ENCODE measurements at places on chromosomes 4 and X.

DNA sequence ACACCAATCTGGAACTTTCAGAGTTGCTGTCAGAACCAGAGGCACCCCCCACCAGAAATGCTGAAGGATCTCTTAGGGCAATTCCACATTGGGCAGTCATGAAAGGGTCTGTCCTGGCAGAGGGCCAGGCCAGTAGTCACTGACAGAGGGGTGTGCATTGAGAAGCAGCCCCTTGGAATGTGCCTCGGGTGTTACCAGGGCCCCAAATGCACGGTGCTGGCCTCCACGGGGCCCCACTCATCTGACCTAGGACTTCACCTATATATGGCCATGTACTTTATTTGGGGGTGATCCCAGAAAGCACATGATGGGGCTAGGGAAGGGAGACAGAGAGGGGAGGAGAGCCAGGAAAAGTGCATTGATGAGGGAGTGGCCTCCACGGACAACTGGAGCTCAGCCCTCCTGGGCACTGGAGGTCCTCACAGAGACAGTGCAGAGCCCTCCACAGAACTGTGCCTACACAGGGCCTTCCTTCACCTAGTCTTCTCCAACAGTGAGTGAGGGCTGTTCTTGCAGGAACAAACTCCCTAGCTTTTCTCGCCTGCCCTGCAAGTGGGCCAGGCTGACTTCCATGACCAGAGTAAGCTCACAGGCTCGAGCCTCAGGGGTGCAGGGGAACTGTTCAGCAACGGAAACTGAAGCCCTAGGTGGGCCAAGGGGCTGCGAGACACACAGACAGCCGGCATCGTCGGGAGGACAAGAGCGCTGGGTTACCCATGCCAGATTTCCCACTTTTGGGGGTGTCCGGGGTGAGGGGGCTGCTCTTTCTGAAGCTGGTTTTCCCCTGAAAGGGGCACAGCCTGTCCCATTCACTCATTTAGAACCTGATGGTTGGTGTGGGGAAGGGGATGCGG lies 136.2 kb downstream of the HMX1 start:
- DNase-seq: no peak

DNA sequence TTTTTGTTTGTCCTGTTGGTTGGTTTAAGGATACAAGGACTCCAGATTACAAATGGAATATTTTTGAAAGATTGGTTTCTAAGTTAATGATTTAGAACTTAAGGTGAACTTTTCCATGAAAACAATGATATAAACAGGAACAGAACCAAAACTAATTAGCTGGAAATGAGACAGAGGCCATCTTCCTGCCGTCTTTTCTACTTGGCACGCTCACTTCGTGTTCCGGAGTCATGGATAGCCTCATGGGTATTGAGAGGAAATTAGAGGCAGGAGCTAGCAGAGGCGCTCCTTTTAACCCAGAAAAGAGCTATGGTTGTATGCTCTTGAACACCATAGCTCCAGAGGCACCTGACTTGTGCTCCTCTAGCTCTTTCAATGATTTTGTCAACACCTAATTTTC lies 2.4 kb downstream of the FAM241A start:
- DNase-seq: peak; percentile 32

DNA sequence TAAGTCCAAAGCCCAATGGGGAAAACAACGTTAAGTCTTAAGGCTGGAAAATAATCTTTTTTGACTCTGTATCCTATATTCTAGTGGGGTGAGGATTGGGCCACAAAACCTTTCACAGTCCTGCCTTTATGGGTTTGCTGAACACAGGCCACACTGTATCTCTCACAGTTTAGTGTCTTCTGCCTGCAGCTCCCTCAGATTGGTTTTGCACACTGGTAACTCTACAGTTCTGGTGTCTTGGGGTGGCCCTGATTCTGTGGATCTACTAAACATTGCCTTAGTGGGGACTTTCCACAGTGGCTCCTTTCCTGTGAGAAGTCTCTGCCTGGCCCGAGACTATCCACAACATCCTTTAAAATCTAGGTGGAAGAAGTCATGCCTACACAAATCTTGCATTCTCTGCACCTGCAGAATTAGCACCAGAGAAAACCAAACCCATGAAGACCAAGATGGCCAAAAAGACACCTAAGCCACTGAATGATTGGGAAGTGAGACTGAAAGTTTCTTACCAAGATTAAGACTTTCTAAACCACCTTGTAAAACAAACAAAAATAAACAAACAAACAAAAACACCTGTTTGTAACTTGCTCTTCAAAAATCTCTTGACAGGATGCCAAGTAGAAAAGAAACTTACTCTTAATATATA lies 150.4 kb upstream of the PCDH10 start:
- DNase-seq: no peak

DNA sequence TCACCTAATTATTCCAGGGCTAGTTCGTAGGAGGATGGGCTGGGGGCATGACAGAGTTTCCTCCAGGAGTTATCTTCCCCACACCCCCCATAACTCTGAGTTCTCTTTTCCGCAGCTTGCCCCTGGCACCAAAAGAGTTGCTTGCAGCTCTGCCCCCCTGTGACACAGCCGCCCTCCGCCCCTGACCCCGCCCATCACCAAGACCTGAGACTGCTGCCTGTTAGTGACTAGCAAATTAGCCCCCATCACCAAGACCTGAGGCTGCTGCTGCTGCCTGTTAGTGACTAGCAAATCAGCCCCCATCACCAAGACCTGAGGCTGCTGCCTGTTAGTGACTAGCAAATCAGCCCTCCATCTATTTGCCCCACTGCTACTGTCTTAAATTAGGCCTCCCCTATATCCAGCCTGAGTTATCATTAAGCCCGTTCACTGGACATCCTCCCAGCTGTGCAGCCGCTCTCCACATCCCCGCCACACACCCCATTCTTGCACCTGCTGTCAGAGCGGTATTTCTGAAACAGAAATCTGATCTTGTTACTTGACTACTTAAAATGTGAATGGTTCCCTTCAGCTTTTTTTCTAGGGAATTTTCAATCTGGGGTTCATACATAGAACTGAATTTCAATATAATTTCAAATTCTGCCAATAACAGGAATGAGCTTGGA lies 1.5 kb upstream of the PAPSS1 start:
- no peak for DNase-seq

GRCh38 chr4:177371461-177371860 lies 61.8 kb downstream of the NEIL3 start:
- no peak for DNase-seq

- DNase-seq: no peak
Observed at GRCh38 chrX:118504581-118504980, 9.0 kb downstream of the DOCK11 start.

GRCh38 chr4:3685081-3685645 lies 81.0 kb upstream of the ADRA2C start:
- no peak for DNase-seq

DNA sequence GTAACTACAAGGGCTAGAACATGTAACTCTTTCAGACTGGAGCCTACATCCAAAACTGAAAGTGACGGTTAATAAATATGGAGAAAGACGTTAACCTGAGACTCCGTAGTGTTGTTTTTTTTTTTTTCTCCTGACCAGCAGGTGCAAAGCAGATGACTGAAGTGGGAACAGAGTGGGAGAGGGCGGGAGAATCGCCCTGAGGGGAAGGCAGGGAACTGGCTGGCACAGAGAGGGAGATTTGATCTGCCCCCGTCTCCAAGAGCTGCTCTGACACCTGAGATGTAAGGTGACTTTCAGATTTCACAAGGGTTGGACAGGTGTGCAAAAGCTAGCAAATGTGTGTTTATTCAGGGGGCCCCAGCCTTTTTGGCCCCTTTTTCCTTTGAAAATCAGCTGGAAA lies 180.2 kb downstream of the PALLD start:
- DNase-seq: no peak

GRCh38 chrX:69210581-69210980 lies 45.3 kb upstream of the PJA1 start:
- DNase-seq: no peak

GRCh38 chr4:141999446-142000143 lies 363.2 kb downstream of the IL15 start:
- no peak for DNase-seq

- DNase-seq: no peak
Observed at GRCh38 chrX:81286608-81287007, 84.7 kb downstream of the SH3BGRL start.

GRCh38 chr4:53744446-53745160 lies 153.3 kb upstream of the LNX1 start:
- no peak for DNase-seq

- DNase-seq: no peak
Observed at GRCh38 chrX:23898412-23898959, 9.3 kb downstream of the APOO start.

DNA sequence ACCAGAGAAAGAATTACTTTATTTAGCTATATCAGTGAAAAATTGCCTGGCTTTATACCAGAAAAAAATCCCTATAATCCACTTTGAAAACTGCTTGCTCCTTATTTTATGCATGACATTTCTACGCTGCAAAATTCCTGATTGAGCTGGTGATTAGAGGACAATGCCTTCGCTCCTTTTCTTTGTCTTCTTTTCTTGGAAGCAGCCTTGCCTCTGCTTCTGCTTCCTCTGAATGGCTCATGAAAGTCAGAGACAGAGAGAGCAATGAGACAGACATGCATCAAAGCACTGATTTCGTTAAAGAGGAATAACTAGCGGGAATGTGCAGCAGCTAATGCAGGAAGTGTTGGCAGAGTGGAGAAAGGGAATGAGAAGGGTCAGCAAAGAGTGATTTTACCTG lies 294.3 kb upstream of the IGFBP7 start:
- no peak for DNase-seq

DNA sequence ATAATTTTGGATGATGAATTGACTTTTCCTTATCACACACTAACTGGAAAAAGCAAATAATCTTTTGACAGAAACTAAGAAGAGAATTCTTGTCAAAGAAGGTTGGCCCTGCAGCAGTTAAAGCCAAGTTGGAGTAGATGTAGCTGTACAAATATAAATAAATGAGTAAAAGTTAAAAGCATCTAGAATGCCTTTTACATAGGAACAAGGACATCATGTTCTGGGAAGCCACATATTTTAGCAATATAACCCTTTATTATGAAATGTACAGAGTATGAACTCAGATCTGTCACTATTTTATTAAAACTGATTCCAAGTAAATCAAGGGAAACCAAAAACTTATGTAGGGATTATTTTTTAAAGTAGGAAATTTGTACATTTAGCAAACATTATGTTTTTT lies 269.4 kb upstream of the FAT4 start:
- DNase-seq: no peak

DNA sequence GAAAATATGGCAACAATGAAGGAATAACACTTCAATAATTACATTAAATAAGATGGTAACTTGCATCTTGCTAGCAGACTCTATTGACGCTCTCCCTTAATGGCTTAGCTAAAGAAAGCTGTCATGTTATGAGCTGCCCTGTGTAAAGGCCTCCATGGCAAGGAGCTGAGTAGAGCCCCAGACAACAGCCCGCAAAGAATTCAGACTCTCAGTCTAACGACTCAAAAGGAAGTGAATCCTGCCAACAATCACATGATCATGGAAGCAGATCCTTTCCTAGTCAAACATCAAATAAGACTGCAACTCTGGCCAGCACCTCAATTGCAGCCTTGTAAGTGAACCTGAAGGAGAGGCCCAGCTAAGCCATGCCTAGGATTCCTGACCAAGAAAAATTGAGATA lies 157.6 kb downstream of the MAB21L2 start:
- no peak for DNase-seq

DNA sequence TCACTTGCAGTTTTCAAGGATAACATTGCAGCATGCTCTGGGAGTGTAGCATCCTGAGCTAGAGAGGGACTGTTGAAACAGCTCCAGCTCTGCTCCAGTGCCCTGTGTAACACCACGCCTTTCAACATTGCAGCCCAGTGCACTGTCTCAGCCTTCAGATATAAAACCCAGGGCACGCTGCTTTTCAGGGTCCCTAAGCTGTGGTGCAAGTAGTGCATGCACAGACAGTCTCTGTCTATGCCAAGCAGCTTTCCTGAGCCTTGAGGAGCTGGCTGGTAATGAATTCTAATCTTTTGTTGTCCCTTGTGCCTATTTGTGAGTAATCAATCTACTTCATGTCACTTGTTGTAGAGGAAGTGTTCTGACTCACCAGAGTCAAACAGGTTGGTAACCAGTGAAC lies 897.0 kb downstream of the ARAP2 start:
- no peak for DNase-seq

All from NCI-H446 (cell line).